ENCODE measurements at places on chromosomes 11 and 22.

- no peak for DNase-seq
Measured at GRCh38 chr22:37214731-37215030, 2.4 kb upstream of the SSTR3 start.

- no peak for DNase-seq
Measured at GRCh38 chr11:76526878-76527277, 82.1 kb downstream of the EMSY start.

DNA sequence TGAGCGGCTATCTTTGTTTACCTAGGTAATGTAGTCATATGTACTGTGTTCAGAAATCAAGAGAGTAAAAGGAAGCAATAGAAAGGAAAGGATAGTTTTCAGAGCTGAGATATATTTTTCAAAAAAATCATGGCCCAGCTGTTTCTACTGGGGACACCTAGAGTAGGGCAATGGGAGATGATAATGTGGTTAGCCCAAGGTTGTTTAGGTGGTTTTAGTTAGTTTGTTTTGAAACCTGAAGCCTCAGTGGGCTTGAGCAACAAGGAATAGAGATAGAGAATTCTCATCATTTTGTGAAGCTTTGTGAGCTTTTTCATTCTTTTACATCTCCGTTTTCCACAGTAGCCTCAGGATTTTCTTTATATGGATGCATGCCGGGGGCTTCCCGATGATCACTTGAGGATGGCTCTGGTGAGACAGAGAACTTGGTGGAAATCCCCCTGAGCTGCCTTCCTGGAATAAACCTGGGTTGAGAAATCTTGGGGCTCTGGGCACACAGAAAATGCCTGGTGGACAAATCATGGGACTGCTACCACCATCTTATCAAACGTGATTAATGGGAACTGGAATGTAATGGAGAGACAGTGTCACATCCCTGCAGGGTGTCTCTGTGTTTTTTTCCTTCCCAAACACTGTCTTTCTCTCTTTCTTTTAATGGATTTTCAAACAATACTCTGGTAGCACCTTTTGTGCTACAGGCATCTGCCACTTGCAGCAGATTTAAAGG lies 49.0 kb downstream of the ARHGAP42 start:
- DNase-seq, result no peak

- DNase-seq, result no peak
Measured at GRCh38 chr11:130330101-130330684, 15.5 kb upstream of the ZBTB44 start.

DNA sequence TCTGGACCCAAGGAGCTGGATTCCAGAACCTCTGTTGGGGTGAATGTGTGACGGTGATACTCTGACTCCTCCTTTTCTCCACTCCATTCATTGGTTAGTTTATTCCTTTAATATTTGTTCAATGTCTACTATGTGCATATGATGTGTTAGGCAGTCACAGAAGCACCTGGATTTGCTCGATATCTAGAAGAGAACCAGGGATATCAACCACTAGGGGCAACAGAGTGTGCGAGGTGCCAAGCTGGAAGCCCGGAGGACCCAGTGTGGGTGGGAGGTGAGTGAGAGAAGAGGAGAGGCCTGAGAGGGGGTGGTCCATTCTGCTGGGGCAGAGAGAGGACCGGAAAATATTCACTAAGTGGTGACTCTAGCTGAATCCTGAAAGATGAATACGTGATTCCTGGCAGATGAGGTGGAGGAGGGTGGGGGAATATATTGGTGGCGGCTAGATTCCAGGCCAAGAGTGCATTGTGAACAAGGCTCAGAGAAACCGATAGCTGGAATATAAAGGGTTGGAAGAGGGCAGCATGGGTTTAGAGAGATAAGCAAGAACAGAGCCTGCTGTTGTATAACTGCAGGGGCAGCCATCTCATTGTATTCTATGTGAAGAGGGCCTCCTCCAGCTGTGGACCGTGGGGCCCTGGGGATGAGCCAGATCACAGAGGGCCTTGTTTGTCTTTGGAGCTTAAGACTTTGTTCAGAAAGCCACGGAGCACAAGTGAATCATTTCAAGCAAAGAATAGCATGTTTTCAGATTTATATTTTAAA lies 6.9 kb upstream of the TIMP3 start:
- DNase-seq, result no peak

- DNase-seq, result no peak
Measured at GRCh38 chr22:45769569-45770210, 98.1 kb downstream of the ATXN10 start.

DNA sequence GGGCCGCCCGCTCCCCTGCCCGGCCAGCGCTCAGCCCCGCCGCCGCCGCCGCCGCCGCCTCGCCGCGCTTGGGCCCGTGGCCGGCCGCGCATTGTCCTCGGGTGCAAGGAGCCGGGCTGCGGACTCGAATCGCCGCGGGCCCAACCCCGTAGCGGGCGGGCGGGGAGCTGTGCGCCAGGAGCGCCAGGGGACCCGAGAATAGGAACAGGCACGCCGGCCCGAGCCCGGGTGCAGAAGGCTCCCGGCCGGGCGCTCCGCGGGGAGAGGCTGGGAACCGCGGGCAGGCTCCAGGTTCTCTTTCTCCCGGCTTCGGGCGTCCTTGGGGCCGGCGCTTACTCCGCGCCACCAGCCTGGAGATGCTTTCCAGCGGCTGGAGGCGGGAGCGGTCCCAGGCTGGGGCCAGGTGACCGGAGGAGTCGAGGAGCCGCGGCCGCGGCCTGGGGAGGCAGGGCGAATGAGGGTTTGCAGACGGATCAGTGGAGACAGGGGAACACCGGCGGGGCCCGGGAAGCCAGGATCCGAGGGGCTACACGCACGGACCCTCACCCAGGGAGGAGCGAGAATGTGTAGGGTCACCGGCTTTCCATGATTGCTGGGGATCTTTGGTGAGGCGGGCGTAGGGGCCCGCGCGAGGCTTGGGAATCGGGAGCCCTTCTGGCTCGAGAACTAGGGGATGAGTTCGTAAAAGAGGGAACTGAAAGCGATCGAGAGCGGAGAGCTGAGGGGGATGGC lies 726 bp downstream of the PKNOX2 start:
- DNase-seq, result no peak

GRCh38 chr11:47570651-47571356 lies 5.4 kb downstream of the PTPMT1 start:
- DNase-seq, result no peak

DNA sequence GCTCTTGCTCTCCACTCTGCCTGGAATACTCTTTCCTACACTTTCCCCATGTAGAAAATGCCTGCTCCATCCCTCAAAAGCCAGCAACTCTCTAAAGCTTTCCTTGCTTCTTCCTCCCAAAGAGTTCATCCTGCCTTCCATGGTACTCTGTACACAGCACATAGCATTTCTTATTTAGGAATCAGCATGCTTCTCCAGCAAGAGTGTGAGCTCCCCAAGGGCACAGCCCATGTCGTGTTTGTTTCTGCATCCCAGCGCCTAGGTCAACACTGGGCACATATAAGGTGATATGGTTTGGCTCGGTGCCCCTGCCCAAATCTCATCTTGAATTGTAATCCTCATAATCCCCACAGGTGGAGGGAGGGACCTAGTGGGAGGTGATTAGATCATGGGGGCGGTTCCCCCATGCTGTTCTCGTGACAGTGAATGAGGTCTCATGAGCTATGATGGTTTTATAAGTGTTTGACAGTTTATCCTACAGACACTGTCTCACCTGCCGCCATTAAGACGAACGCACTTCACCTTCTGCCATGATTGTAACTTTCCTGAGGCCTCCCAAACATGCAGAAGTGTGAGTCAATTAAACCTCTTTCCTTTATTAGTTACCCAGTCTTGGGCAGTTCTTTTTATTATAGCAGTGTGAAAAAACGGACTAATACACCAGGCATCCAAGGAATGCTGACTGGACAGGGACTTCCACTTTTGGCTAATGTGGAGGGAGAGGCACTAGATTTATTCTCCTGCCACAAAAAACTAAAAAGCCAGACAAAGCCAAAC lies 8.2 kb downstream of the VPS37C start:
- no peak for DNase-seq

GRCh38 chr11:95379479-95379878 lies 148.5 kb upstream of the SESN3 start:
- no peak for DNase-seq

DNA sequence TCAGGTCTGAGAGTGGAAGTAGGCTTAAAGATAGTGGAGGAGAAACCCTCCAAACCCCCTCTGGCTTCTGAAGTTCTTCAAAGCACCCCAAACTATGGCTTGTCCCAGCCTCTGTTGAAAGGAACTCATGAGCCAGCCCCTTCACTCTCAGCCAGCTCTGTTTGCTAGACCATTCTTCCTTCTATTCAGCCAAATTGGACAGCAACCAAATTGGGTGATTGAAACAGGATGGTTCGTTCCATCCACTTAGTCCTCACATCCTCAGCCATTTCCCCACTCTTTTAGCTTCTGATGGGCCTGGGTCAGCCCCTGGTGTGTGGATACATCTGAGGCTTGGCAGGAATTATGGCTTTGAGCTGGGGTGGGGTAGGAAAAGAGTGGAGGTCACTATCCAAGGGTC lies 4.5 kb downstream of the HTR3A start:
- no peak for DNase-seq

DNA sequence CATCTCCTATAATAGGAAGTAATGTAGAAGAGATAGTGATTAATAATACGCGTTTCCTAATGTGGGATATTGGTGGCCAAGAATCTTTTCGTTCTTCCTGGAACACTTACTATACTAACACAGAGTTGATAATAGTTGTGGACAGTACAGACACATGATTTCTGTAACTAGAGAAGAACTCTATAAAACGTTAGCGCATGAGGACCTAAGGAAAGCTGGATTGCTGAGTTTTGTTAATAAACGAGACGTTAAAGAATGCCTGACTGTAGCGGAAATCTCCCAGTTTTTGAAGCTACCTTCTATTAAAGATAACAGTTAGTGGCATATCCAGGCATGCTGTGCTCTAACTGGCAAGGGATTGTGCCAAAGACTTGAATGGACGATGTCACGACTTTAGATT lies 83.3 kb downstream of the GGT1 start:
- DNase-seq, result no peak

DNA sequence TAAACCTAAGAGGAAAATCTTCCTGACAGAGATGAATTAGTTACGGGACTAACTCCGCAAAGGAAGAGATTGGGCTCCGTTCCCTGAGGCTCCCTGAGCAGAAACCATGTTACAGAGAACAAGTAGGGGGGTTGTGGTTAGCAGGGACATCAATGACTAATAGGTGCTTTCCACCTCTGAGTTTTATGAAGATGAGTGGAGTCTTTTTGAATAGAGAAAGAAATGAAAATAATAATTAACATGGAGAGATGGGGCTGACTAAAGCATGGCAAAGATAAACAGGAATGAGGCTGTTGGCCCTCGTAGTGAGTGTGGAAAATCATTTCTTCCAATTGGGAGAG lies 47.5 kb upstream of the PICALM start:
- no peak for DNase-seq

DNA sequence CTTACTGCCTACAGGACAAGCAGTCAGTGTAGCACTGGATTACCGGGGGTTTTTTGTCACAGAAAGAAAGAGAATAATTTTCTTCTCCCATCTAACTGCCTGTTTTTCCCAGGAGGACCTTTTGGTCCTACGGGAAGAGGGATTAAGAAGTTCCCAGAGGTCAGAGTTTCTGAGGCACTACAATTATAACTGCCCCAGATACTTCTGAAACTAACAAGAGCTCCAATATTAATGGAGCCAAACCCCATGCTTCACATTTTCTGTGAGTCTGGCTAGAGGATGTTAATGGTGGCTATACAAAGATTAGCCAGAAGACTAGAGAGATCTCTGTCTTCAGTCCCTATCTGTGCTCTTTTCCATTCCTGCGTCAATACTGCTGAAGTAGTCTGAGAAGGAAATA lies at the start of gene OR56A3:
Gene OR56A3, plus strand, starts transcription at position 301 of the 400 bp plus-strand sequence. CDS start 5,096 bp downstream, outside the sequence.
- DNase-seq, result no peak

DNA sequence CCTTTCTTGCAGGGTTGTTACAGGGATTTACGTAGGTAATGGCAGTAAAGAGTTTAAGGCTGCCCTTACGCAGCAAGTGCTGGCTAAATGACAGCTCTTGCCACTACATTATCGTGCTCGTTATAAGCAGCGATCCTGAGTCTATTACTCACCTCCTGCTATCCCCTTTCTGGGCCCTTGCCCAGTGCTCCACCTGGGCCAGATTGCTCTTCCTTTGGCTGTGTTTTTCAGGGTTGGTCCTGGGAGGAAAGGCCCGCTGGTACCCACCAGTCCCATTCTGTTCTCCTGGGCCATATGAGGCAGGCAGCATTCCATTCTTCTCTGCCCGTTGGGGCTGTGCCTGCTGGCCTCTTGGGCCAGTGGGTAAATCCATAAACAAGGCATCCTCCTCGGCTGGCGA lies 87.5 kb downstream of the C11orf58 start:
- DNase-seq, result no peak

DNA sequence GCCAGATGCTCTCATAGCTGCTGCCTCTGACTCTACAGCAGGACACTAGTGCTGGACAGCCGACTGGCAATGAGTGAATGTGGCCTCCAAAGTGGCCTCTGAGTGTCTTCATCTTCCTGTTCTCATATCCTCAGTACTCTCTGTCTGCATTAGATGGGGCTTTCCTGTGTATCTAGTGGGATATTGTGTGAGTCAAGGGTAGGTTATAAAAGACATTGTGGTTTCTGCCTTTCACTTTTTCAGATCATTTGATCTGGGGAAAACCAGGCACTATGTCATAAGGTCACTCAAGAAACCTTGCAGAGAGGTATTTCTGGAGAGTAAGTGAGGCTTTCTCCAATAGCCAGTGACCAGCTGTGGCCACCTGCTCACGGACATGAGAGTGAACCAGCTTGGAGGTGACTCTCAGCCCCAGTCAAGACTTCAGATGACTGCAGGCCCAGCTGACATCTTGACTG lies 333.6 kb upstream of the NCAM1 start:
- no peak for DNase-seq

DNA sequence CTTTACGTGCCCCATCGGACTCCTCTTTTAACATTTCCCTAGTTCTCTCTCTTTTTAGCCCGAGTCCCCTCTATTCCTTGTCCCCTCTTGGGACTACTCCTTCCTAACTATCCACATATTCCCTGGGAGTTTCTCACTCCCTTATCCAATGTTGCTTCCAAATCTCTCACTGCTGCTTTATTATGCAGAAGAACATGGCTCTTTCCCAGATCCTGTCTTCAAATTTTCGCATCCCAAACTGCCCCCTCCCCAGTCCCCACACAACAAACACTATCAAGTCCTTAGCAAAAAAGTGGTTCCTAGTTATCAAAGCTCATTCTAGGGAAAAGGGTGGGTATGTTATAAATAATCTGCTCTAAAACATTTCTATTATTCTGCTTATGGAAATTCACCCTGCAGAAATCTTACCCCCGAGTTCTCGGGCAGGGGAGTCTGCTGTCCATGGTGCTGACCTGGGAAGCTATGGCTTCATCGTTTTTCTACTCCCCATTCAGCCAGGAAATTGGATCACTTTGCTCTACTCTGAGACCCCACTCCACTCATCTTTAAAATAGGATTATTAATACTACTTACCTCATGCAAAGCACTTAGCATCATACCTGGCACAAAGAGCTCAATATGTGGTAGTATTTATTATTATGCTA lies 393.5 kb downstream of the BUD13 start:
- DNase-seq, result no peak

- no peak for DNase-seq
Measured at GRCh38 chr11:10674440-10674855, 19.1 kb downstream of the IRAG1 start.

- no peak for DNase-seq
Measured at GRCh38 chr11:134468796-134469195, 56.8 kb upstream of the B3GAT1 start.

GRCh38 chr11:100769617-100770016 lies 82.5 kb downstream of the ARHGAP42 start:
- no peak for DNase-seq

All from stimulated activated CD8-positive, alpha-beta memory T cell treated with anti-CD3 and anti-CD28 coated beads, Interleukin-7, amount 100 ng/mL, for 48 hours (primary cell).